Effector CD8-positive, alpha-beta T cell (primary cell): ENCODE measurements at places on chromosomes 6 and 20.

DNA sequence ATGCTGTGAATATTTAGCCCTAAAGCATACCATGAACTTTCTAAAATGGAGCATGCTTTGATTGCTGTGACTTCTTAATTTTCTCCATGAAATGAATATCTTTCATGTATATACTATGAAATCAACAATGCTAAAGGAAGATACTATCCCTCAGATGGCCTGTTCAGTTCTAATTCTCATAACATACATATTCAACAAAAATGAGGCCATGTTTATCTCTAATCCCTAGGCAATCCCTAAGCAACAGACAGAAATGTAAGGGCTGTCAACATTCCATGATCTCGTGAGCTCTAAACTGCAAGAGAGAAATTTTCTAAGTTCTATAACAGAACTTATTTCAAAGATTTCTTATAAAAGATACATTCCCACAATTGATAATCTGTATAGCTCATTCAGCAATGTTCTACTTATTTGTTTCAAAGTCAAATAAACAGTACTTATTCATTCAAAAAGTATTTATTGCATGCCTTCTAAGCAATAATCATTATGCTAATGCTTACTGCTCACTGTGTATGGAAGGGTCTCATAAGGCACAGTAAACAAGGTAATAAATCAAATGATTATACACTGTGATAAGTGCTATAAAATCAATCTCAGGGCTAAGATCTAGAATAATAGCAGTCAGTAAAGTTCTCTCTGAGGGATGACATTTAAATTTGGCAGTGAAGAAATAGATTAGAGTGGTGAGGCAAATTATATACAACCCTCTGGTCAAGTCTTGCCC, 492.9 kb downstream of the PHF3 start:
- DNase-seq, result no peak

DNA sequence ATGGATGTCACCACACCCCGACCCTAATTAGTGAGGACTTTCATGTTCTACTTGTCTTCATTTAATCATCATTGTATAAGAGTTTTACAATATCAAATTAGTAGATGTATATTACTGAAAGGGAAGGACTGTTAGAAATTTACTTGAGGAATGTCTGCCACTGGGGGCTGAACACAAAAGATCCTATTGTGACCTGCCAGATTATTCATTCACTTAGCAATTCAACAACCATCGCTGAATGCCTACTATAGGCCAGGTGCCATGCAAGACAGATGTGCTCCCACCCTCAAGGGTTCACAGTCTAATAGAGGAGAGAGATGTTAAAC, 8.0 kb upstream of the RBCK1 start:
- no peak for DNase-seq

DNA sequence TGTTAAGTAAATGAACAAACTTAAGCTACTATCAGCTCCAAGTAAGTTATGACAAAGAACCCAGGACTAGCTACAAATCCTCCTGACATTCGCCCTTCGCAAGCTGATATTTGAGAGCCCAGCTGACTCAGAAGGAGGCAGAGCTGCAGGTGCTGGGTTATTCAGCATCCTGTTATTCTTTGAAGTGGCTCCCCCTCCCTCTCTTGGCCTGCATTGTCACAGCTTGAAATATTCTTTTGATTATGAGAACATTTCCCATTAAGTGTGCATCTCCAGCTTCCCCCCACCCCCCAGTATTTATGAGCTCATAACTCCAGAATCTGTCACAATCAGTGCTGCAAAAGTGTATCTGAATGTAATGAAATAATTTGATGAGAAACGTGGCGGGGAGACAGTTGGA, 78.8 kb upstream of the RALY start:
- peak; percentile 7 for DNase-seq

DNA sequence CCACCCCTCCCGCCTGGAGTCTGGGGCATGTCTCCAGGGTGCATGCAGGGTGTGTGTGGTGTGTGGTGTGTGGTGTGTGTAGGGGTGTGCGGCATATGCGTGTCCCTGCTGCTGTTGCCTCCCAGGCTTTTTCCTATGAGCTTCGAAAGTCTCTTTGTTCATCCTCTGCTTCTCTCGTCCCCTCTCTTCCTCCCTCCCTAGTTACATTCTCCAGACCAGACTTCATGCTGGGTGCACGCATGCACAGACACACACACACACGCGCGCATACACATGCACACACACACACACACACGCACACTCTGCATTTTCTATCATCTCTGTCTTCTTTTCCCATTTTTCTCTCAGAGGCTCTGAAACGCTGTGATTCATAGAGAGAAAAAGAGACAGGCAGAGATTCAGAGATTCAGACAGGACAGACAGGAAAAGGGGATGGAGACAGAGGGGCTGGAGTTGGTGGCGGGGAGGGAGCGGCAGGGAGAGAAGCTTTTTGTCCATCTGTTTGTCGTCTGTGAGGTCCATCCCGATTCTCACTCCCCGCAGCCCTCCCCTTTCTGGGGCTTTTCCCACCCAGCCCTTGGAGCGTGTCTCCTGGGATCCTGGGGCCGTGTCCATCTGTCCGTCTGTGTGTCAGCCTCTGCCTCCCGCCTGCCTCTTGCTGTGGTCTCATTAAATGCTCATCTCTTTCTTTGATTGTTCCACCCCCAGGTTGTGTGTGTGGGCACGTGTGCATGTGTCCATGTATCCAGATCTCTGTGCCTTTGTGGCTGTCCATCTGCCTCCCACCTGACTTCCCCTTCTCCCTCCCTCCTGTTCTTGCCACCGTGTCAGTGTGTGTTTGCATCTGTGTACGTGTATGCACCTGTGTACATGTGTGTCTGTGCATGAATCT, 62.6 kb downstream of the SRC start:
- no peak for DNase-seq

GRCh38 chr6:37459981-37460800, 27.2 kb downstream of the CMTR1 start:
- no peak for DNase-seq

- DNase-seq, result no peak
Measured at GRCh38 chr20:2283706-2284423, 11.9 kb upstream of the TGM3 start.

- no peak for DNase-seq
Measured at GRCh38 chr6:88517737-88518136, 351.6 kb upstream of the CNR1 start.

- peak; percentile 25 for DNase-seq
Measured at GRCh38 chr6:136753624-136754023, 38.7 kb downstream of the MAP3K5 start.

- no peak for DNase-seq
Measured at GRCh38 chr6:358432-358831, 33.1 kb upstream of the IRF4 start.

- no peak for DNase-seq
Measured at GRCh38 chr6:129661536-129662405, 48.2 kb downstream of the ARHGAP18 start.
